Naive thymus-derived CD4-positive, alpha-beta T cell (primary cell): ENCODE measurements at places on chromosomes 2 and 18.
A peak's percentile ranks its signal among the peaks of the same experiment; 100 is the strongest.

DNA sequence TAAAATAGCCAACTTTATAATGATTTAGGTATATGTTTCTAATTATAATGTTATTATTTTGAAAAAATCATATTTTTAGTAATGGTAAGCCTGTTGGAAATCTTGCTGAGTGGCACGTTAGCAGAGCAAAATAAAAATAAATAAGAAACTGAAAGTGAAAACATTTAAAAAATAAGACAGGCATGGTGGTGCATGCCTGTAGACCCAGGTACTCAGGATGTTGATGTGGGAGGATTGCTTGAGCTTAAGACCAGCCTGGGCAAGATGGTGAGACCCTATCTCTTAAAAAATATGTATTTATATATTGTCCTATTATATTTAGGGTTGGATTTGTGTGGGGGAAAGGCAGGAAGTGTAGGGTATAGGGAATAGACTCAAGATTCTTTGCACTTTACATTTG, 15.8 kb upstream of the ANKRD12 start:
- DNase-seq = no peak

- no peak for DNase-seq
Observed at GRCh38 chr2:124888431-124888830, 863.3 kb downstream of the CNTNAP5 start.

DNA sequence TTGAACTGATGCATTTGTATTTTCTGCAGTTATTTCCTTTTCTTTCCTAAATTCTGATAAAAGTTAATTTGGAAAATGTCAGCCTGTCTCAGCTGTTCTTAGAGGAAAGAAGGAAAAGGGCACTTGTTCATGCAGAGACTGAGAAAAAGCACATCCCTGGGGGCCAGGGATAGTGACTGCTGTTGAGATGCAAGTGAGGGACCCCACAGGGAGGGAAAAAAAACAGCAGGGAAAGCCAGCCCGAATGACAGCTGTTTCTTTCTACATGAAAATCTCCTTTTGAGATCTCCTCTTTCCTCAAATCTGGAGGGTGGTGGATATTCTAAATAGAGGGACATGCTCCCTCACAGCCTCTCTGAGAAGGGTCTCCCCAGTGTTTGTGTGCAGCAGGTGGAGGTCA, 14.0 kb upstream of the MTA3 start:
- DNase-seq = no peak

GRCh38 chr2:8437228-8437948, 244.5 kb upstream of the ID2 start:
- DNase-seq = no peak

DNA sequence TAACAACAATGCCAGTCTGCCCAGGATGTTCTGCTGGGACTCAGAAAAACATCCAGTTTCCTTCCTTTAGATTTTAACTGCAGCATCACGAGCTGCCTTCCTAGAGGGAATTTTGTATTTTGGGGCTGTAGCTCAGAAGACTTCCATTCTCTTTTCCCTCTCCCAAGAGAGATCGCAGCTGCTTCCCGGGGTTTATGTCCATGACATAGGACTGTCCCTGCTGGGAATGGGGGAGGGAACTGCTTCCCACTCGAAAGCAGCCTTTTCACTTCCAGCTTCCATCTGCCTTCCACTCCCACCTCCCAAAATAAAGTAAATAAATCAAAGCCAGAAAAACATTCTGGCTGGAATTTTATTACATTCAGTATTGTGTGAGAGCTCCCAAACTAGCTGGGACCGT, 52.4 kb downstream of the LIMS1 start:
- DNase-seq = no peak

DNA sequence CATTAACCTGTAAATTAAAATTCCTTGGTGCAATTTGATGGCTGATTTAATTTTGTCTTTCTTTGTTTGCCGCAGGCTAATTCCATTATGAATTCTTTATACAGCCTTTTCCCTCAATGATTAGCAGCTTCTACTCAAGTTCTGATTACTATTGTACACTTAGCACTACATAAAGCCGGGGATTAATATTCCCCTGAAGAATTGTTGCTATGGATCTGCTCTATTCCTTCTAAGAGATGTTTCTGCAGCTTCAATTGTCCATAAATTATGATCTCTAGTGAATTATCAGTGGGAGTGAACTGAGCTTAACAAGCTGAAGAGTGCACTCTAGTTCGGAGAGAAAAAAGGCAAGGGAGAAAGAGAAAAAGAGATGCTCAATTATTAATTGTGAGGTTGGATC, 433.7 kb upstream of the SPRED2 start:
- DNase-seq = no peak

DNA sequence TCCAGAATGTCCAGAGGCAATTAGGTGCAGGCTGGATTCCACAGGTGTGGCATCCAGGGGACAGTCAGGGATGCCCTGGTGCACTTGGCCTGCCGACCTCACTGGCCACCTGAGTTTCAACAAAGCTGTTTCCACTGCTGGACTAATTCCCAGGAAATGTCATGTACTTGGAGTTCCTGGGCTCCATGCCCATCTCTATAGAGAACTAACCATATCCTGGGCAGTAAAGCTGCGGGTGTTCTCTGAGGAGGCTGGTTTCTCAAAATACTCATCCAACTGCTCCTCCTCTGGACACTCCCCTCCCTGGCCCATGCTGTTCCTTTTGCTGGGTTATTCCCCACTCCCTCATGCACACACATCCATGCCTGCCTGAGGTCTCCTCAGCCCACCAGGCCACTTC, 161.9 kb upstream of the SKOR2 start:
- no peak for DNase-seq

DNA sequence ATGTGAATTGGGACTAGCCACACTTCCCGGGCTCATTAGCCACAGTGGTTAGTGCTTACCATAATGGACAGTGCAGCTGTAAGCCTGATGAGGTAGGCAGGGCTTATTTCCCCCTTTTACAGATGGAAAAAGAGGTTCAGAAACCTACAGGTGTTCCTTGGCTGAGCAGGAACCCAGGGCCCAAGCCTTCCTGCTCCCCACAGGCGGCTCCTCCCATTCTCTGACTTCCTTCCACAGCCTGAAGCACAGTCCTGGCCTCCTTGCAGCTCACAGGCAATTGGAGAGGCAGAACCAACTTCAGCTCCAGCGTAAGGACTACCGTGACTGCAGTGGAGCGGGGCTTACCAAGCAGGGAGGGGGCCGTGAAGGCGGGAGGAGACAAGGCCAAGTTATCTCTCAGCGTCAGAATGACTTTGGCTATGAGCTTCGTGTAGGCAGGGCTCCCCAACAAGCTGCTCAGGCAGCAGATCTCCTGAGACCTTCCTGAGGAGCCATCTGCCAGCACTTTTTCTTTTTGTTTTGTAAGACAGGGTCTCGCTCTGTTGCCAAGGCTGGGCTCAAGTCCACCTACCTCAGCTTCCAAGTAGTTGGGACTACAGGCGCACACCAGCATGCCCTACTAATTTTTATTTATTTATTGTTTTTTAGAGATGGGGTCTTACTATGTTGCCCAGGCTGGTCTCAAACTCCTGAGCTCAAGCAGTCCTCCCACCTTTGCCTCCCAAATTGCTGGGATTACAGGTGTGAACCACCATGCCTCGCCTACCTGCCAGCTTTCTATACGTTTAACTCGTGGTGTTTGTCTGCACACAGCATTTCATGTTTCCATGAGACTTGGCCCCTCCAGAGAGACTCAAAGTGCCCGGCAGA, 34.2 kb upstream of the NT5DC4 start:
- no peak for DNase-seq

DNA sequence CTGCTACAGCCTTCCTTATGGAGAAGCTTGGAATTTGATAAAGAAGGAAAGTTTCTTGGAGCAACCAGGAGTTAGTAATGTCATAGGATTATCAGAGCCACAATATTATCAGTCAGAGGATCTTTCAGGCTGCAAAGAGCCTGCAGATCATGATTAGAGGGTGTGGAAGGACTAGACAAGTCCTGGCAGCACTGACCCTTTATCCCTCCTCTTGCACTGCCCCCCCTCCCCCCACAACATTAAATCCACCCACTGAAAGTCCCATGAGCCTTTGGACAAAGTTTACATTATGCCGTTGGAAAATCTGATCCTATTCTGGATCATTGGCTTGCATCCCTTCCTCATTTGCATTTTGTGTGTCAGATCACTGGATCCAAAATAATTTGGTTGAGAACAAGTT, 18.7 kb upstream of the IMPA2 start:
- no peak for DNase-seq

DNA sequence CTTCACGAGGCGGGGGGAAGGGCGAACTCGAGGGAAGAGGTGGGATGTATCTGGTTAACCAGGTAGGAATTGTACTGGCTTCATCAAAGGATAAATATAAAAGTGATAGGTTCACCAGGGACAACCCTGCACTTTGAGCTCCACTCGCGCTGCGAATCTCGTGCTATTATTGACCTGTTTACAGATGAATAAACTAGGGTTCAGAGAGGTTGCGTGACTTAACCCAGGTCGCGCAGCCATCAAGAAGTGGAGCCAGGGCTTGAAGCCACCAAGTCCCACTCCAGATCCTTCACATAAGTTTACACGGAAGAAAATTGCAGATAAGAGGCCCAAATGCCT, 1.4 kb upstream of the CYP1B1 start:
- DNase-seq = no peak

DNA sequence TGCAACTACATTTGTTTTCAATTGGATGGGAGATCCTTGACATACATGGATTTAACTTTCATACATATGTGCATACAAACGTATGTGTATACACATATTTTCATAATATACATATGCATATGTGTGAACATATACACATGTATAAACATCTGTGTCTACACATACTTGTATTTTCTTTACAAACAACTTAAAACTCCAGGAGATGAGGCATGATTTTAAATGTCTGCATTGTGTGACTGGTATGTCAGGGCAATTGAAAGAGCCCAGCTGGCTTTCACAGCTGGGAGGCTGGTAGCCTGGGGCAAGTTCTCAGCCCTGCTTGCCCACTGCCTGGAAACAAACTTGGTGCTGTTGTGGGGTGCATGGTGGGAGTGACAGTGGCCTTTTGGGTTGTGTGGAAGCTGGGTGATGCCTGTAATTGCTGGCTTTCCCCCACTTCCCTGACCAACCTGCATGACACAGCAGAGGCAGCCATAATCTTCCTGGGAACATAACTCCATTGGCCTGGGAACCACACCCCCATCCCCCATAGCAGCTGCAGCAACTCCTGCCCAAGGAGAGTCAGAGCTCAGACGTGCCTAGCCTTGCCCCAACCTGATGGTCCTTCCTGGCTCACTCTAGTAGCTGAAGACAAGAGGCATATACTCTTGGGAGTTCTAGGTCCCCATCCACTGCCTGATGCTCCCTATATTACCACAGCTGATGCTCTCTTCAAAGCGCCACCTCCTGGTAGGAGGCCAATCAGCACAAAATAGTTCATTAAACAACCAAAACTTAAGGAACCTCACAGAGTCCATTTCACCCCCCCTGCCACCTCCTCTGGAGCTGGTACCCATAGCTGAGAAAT, 158.3 kb downstream of the CERS6 start:
- no peak for DNase-seq

DNA sequence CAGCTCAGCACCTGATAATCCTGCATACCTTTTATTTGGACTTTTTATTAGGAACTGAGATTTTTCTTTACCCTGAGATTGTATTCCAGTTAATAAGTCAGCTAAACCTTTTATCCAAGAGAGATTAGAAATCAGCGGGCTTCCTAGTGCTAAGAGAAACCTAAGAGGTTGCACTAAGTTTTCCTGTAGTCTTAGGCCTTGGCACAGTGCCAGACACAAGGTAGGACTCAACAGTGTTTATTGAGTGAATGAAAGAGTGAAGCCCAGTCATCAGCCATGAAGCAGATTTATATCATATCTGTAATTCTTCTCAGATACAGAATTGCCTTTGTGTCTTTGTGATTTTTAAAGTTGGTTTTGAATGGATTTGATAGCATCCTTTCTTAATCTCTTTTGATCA, 13.6 kb downstream of the OTX1 start:
- DNase-seq = no peak

DNA sequence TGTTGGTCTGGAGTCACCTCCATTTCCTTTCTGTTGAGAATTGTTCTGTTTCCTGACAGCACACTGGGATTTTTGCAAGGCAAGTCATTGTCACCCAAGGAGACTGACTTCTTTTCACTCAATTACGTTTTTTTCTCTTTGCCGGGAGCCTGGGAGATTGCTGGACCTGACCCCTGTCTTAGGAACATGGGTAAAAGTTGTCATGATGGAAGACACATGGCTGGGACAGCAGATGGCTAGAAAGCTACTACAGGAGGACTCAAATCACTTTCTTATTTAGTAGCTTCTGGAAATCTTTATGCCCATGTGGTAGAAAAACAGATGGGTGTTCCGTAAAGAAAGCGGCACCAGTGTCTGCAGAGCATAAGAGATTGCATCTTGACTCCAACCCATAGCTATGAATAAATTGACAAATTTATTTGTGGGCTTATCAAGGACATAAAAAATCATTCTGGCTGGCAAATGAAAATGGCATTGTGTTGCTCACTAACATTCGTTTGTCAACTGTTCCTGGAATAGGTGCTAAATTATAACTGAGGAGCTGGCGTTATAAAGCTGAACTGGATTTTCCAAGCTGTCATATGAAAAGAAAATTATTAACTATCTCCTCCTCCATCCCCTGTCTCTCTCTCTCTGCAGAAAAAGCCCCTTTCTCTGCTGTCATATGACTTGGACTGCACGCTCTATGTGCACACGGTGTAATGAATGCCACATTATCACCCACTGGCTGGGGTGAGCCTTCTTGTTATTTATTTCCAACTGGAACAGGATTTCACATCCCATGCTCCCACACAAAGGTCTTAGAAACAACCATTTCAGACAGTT, 159.8 kb downstream of the SH3RF3 start:
- DNase-seq = no peak

DNA sequence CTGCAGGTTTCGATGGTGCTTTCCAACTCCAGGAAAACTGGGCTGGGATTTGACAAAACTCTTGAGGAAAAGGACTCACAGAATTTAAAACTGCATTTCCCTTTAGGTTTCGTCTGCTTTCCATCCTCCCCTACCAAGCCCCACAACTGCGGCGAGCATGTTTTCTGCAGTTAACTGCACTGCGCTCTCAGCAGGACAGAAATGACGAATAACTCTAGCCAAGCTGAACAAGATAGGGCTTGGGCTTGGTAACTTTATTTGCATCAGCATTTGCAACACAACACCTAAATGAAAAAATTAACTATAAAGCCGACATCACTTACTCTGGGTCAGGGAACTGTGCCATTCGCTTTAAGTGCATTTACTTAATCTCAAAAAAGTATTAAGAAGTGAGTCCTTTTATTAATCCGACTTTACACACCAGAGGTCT, 669 bp upstream of the PIKFYVE start:
- peak; percentile 61 for DNase-seq

DNA sequence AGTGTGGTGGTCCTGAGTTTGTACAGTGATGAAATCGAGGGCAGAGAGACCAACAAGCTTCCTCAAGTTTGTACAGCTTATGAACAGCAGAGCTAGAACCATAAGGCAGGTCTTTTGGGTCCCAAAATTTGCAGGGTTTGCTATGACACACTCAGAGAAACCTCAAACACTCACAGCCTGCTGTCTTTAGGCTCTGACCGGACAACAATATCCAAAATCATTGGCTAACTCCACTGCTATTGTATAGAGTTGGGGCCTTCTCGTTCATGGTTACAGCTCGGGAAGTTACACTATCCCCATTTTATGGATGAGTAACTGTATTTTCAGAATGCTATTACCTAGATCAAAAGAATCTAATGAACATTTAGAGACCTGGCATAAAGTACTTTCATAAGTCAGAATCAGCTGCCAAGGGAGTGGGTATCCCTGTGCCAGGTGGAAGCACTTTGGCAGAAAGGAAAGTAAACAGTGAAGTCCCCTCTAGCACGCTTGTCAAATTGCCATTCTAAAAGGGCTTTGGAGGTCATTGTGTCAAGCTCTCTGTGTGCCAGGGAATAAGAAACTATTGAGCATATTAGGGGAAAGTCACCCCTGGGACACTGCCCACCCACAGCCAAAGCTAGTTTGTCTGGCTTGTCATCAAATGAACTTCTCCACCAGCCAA, 331.8 kb downstream of the ALK start:
- DNase-seq = no peak

- no peak for DNase-seq
Observed at GRCh38 chr18:67080601-67081000, 435.9 kb downstream of the DSEL start.
